ENCODE measurements at places on chromosomes 1 and 21. TPM values are rescaled to one million over a fixed set of nuclear protein-coding genes. Genes with fewer than 3 reads are reported as not detected.

The MFAP2 gene
- total RNA-seq: 36.8 TPM

The TSPEAR gene
- total RNA-seq: 0.10 TPM

The NR1I3 gene
- total RNA-seq: not detected

The LMOD1 gene
- 0.10 TPM for total RNA-seq

The CRYBG2 gene
- total RNA-seq: not detected

The DEPDC1 gene
- 24.8 TPM for total RNA-seq

The DMRTA2 gene
- total RNA-seq: not detected

The S100A7A gene
- total RNA-seq: not detected
